ENCODE measurements at places on chromosomes 11 and 22.
A peak's percentile ranks its signal among the peaks of the same experiment; 100 is the strongest.

DNA sequence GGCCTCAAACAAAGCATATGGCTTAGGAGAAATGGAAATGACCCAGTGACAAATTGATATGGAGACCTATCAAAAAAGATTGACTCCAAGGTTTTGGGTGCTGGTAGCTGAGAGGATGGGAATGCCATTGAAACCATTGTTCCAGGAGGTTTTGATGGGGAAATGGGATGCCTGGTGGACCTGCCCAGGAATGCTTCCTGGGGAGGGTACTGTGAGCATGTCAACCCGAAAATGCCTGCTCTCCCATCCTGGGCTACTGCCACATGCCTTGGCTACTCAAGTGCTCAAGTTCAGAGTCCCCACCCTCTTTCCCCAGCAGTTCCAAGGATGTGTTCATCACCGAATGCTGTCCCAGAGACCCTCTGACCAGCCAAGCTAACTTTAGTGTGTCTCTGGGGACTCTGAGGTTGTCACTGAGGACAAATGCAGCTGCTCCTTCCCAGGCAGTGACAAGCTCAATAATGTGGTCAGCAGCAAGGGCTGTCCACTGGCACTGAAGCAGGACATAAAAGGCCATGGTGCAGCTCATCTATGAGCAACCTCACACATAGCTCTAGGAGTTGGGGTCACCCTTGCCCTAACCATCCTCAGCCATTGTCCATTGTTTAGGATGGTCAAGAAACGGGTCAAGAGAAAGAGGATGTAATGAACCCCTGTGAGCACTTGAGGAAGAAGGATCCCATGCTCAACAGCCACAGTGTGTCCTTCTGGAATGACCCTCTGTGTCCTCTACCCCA lies 83.7 kb downstream of the TRIM29 start:
- no peak for DNase-seq

- no peak for DNase-seq
Observed at GRCh38 chr22:37310075-37310606, 27.8 kb downstream of the CYTH4 start.

DNA sequence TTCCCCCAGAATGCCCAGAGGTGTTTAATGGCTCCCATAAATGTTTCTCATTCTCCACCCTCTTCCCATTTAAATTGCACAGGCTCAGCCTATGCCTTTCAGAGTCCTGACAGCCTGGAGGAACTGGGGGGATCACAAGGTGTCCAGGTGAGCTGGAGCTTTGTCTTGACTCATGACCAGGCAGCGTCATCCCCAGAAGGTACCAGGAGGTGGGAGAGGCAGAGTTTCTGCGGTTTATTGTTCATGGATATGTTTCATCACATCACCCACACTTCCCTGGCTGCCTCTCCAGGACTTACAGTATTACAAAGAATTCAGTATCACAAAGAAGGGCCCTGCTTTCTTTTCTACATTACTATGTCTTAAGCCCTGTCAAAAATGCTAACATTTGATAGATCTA lies 103.2 kb upstream of the GALNT18 start:
- DNase-seq = no peak

DNA sequence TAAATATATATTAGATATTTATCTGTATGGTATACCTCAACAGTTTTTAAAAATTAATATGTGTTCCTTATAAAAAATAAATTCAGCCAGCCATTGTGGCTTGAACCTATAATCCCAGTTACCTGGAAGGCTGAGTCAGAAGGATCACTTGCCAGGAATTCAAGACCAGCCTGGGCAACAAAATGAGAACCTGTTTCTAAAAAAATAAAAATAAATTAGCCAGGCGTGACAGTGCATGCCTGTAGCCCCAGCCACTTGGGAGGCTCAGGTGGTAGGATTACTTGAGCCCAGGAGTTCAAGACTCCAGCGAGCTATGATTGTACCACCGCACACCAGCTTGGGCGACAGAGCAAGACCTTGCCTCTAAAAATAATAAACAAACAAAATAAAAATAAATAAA lies 54.9 kb downstream of the PHF21A start:
- no peak for DNase-seq

DNA sequence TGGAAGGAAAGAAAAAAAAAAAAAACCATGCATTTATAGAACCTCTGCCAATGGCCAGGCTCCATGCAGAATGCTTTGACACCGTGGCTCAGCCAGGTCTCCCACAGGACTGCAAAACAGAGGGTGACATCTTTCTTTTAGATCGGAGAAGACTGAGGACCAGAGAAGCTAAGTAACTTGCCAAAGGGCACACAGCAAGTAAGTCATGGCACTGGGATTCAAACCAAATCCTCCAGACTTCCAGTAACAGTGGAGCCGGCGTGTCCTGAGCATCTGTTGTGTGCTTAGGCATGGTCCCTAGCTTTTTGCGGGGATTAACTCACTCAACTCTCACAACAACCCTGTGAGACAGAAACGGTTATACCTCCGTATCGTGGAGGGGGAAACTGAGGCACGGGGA lies 20.7 kb downstream of the MGAT3 start:
- DNase-seq = no peak

GRCh38 chr11:123822599-123822998 lies 16.4 kb upstream of the OR6M1 start:
- no peak for DNase-seq

- no peak for DNase-seq
Observed at GRCh38 chr22:38424525-38425080, 30.4 kb downstream of the KCNJ4 start.

DNA sequence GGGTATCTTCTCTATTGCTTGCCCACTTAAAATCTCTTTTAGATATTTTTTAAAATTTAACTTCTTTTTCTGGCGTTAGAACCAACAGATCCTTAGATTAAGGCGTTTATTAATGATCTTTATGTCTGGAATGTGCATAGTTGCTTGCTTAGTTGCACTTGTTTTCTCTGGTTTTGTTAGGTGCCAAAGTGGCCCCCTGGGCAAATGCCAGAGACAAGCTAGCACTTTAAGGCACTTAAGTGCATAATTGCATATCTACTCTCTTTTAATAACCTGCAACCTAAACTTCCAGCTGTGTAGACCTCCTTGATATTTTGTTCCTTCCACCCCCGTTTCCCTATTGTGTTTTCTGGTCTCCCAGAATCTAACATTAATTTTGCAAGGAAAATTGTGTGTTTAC lies 3.3 kb downstream of the RBM4 start:
- no peak for DNase-seq

DNA sequence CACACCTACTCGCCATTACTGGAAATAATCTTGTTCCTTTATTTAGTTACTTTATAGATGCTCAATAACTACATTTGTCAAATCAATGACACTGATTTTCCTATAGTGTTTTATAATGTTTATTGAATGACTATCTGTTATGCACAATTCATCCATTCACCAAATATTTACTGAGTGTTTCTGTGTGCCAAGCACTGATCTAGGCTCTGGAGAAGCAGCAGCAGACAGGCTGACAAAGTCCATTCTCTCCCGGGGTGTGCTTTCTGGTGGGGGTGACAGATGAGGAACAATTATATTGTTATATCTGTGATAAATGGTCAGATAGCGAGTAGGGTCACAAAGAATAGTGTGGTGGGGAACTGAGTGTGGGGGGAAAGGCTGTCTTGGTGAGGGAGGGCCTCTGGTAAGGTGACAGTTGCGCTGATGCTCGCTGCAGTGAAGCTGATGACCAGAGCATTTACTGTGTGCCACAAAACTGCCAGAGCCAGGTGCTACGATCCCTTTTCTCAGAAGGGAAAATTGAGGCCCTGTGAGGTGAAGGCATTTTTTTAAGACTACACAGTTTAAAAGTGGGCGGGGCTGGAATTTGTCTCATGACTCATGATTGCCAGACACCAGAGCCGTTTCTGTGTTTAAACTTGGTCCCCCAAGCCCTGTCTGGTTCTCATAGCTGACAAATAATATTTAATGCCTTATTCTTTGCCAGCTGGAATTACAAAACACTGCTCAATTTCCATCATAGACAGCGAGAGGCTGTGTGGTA lies 10.2 kb downstream of the PACS1 start:
- DNase-seq = no peak

- DNase-seq = no peak
Observed at GRCh38 chr11:121999651-122000050, 116.4 kb downstream of the BLID start.

- DNase-seq = no peak
Observed at GRCh38 chr11:44889266-44889665, 61.4 kb downstream of the TP53I11 start.

DNA sequence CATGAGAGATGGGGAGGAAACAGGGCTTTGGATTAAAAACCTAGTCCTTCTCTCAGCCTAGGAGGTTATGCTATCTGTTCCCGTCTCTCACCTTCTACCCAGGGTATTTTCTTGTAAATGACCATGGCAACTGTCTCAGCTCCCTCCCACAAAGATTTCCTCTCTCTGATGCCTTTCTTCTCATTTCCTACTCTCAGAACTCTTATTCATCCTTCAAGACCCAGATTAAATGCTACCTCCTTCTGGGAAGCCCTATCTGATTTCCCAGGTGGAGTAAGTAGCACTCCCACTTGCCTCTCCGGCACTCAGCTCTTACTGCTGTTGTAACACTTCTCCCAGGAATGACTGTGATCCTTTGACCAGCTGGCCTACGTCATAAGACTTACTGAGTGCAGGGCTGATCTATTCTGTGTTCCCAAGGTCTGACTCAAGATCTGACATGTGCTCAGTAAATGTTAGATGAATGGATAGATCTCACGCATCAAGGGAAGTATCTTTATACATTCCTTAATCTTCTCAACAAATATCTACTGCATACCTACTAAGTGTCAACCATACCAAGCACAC lies 175.0 kb downstream of the TENM4 start:
- DNase-seq = no peak

- no peak for DNase-seq
Observed at GRCh38 chr11:3077189-3077836, 20.1 kb upstream of the CARS1 start.

GRCh38 chr22:24178502-24179440 lies 2.5 kb upstream of the SUSD2 start:
- DNase-seq = no peak

DNA sequence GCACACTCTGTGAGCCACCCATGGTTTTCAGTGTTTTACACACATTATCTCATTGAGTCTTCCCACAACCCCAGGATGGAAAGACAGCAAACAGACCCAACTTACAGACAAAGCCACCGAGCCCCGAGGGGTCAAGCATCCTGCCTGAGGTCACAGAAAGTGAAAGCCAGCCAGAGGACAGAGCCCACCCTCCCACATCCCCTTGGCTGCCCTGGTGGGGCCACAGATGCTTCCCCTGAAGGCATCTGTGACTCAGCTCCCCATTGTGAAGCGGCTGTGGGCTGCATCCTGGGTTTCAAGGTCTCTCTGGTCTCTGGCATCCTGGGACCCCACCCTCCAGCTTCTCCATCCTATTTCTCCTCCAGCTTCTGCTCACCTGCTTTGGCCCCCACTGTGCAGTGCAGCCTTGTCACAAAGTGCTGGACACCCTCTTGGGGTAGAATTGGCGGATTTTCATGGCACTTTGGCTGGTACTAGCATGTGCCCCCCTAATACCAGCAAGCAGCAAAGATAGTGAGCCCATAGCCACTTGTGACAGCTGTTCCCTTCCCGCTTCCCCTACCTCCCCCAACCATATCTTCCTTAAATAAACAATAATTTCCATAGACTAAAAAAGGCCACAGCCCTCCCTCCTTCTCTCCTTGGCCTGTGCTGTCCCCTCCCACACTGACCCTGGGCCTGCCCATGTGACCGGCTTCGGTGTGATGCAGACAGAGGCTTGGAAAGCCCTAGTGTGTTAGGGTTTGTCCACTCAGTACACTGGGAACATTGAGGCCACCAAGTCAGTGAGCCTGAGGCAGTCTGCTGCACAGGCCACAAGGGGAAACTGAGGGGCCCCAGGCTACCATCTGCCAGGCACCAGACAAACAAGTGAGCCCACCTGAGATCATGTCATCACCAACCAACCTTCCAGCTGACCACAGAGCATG lies 53.9 kb upstream of the SHISAL1 start:
- no peak for DNase-seq

DNA sequence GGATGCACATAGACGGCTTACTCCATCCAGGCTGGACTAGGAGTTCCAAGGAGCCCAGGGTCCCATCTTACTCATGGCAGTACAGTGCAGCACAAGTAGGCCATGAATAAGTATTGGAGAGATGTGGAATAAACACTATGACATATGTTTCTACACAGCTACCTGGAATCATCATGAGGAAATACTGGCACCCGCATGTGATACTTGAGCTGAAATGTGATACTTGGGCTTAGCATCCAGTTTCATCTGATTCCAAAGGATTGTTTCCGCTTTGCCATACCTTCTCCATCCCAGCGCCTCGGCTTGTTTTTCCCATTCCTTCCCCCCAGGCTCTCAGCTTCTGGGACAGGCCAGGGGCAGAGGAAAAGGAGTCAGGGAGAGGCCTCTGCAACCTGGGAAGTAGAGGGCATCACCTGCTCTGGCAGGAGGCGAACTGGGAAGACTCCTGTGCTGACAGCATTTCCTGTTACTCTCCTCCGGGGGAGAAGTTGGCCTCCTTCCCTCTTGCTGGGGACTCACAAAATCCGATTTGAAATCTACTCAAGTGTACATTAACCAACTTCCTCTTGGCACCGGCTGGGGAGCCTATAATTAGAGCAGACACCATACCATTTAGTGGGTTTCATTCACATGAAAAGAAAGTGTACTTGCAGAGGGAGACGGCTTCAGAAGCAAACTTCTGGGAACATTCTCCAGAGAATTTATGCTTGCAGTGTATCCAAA lies 187.8 kb downstream of the MIAT start:
- DNase-seq = no peak

DNA sequence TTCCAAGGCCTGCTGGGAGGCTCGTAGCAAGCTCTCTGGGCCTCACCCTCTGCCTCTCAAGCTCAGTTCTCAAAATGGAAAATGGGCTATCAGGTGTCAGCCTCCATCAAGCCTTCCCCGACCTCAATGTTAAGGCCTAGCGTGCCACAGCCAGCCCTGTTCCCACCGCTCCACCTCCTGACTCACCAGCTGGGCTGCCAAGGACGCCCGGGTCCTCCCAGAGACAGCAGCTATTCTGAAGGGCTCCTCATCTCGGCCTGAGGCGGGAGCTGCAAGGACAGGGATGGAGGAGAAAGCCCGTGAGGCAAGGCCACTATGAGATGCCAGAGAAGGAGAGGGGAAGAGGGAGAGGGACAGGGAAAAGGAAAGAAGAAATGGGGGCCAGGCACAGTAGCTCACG lies 19.9 kb downstream of the ARAP1 start:
- DNase-seq = peak; percentile 31

- DNase-seq = no peak
Observed at GRCh38 chr22:50688448-50688847, 15.8 kb downstream of the SHANK3 start.

GRCh38 chr22:49786976-49787706 lies 40.5 kb downstream of the BRD1 start:
- DNase-seq = no peak

- DNase-seq = no peak
Observed at GRCh38 chr22:32531931-32532819, 57.6 kb downstream of the FBXO7 start.

GRCh38 chr11:130092661-130093060 lies 23.0 kb downstream of the APLP2 start:
- DNase-seq = no peak

- DNase-seq = no peak
Observed at GRCh38 chr11:63595296-63595695, 18.9 kb downstream of the PLAAT3 start.

- DNase-seq = no peak
Observed at GRCh38 chr22:29215012-29215860, 9.5 kb downstream of the EMID1 start.

- no peak for DNase-seq
Observed at GRCh38 chr11:133072378-133072777, 459.9 kb downstream of the OPCML start.

Measured in NCI-H187 treated with DMSO at 0.1 percent for 48 hours (cell line).